ENCODE measurements at places on chromosomes 2 and 18.

GRCh38 chr2:138157372-138157771, 193.1 kb downstream of the HNMT start:
- no peaks in the 10 kb centered on the region for H3K36me3 ChIP-seq
- DNase-seq = peak; percentile 60
- no peak overlapping the region for H3K4me3 ChIP-seq
- H3K27ac ChIP-seq = no peak overlapping the region
- no peaks in the 10 kb centered on the region for H3K27me3 ChIP-seq

- H3K4me3 ChIP-seq = peak overlapping the region; percentile 57
- no peaks in the 10 kb centered on the region for H3K27me3 ChIP-seq
- no peaks in the 10 kb centered on the region for H3K36me3 ChIP-seq
- DNase-seq = peak; percentile 59
- H3K27ac ChIP-seq = peak overlapping the region; percentile 96
These were observed 2.9 kb upstream of the CASP8 start for GRCh38 chr2:201257381-201257955.

DNA sequence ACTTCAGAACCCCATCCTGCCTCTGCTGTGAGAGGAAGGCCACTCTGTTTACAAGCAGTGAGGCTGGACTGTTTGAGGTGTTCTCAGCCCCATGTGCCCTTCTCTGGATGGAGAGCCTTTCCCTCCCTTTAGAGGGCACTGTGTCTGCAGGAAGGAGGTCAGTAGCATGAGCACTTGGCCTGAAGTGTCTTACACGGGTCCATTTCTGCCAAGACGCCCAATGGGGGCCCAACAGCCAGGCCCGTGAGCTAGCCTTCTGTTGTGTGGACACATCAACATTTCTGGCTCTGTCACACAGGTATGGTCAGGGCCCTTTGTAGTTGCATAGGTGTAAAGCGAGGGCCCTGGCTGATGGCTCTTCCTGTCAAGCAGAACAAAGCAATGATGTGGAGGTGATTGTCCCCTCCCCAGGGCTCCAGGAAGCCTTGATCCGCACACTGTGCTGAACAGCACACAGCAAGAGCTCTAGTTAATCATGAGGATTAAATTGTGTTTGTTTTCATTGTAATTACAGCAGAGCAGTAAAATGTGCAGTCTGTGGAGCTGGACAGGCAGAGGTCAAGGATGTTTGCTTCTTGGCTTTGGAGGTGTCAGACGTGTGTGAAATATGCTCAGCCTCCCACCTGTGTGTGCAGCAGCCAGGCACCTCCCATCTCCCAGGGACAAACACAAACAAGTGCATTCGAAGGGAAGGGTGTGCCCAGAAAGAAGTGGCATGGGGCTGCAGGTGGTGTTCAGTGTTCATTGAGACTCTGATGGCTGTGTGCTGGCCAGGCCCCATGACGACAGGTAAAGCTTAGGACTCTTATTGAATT, 132.1 kb downstream of the SH3RF3 start:
- peaks cover 18% of the 10 kb centered on the region for H3K4me1 ChIP-seq
- no peak overlapping the region for H3K27ac ChIP-seq
- H3K27me3 ChIP-seq = no peaks in the 10 kb centered on the region
- peak; percentile 28 for DNase-seq
- H3K36me3 ChIP-seq = no peaks in the 10 kb centered on the region

DNA sequence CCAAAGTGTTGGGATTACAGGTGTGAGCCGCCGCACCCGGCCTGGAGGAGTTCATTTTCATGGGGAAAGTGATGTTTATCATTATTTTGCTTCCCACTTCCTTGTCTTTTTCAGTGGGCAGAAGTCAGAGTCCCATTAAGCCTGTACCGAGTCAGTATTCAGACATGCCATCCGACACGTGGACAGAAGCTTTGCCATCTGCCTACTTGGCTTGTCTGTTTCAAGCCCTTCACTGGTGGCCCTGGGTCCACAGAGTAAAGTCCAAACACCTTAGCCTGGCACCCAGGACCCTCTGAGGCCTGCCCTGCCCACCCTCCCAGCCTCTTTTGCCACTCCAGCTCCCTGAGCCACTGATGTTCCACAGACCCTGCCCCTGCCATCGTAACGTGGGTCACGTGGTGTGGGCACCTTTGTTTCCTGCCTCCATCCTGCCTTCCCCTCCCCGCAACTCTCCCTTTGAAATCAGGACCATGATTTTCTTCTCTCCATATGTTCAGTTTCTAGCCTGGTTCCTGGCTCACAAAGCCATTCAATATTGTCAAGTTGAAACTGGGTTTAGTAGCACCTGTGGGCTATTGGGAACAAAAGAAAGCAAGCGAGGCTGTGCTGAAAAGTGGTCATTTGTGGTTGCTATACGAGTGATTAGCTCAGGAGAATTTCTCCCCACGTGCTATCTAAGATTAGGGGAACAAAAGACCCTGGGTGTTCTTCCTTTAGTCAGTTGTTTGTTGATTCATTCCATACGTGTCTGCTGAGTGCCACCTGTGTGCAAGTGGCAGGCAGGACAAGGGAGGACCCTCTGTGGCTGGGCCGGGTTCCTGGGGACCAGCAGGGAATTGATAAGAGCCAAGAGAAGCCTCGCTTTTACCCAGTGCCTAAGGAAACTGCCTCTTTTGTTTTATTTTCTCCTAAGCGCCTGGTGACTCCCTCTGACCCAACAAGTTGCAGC, 5.1 kb upstream of the ODC1 start:
- H3K4me3 ChIP-seq = no peak overlapping the region
- no peaks in the 10 kb centered on the region for H3K36me3 ChIP-seq
- DNase-seq = no peak
- H3K27me3 ChIP-seq = no peaks in the 10 kb centered on the region
- H3K27ac ChIP-seq = no peak overlapping the region
- peaks cover 6% of the 10 kb centered on the region for H3K4me1 ChIP-seq
